ENCODE measurements at places on chromosomes 11 and 22.

- DNase-seq: no peak
Observed at GRCh38 chr11:14275076-14275475, 83.9 kb downstream of the RRAS2 start.

DNA sequence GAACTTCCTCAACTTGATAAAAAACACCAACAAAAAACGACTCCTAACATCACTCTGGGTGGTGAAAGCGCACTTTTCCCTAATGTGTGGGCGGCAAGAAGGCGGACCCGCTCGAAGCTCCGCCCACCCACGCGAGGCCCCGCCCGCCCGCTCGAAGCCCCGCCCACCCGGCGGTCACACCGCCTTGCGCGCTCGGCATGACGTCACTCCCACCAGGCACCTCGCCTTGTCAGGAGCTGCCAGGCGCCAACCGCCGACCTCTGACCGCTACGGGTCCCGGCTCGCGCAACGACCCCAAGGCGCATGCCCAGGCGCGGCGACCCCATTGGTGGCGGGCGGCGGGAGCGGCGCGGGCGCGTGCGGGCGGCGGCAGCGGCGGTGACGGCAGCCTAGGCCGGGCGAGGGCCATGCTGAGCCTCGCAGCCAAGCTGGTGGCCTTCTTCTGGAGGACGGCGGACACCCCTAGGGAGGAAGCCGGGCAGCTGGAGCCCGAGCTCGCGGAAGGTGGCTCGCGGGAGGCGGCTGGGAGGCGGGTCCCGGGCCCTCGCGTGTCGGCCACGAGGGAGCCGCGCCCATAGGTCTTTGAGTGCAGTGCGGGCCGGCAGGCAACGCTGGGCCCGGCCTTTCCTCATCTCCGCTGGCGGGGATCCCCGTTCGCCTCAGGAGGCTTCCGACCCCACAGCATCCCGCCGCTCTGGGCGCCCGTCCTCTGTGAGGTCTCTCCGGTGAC lies at the start of gene MOV10L1:
Gene MOV10L1, plus strand, starts transcription at position 325 of the 730 bp plus-strand sequence. Its CDS starts 83 bp downstream, at position 408.
- no peak for DNase-seq

DNA sequence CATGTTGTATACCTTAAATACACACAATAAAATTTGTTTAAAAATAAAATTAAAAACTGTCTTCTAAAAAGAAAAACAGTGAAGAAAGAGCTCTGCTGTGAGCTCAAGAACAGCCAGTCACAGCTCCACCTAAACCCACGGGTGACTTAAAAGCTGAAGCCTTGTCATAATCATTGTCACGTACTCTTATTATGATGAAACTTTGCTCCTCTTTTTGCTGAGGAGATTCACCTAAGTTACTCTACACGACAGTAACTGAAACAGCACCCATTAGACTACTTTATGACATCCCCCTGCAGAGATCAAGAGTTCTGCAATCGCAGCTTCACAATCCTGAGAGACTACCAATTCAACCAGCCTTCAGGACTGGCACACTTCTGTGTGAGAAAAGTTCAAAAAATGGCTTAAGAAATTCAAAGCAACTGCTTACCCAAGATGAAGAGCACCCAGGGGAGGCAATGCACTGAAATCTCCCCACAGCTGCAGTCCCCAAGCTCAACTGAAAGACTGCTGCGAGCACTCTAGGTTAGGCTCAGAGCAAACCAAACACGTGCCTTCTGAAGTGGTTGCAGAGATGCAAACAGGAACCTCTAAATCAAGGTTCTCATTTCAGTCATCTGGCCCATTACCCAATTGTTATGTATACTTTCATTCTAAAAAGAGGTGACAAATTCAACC lies at the start of gene JAML:
Gene JAML, minus strand, starts transcription at position 501 of the 678 bp plus-strand sequence. CDS start 10,145 bp downstream, outside the sequence.
- DNase-seq: peak; percentile 28

DNA sequence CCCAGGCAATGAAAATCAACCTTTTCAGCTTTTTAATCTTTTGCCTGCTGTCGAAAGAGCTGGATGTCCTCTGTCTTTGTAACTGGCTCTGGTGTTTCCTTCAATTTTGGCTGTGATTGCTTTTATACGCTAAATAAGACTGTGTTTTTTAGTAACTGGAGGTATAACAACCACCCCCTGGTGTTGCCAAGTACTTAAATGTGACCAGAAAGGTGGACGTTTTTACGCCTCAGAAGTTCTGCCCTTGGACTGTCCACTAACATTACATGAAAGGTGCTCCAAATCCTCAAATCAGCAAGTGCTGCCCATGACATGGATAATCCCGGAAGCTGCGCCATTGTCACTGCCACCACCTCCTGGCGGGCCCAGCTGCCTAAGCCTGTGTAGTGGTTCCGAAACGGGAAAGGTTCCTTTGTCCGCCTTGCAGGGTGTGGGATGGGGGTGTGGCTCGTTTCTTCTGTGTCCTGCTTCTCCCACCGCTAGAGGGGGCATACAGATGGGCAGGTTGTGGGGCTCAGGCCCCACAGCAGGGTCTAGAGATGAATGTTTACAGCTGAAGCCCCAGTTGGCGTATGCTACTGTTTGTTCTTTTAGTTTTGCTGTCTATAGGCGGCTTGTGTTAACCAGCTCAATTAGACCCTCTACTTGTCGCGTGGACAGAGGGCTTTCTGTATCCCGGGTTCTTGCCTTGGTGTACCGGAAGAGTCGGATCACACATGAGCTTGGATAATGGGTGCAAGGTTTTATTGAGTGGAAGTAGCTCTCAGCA lies 82.2 kb upstream of the SEPTIN5 start:
- no peak for DNase-seq

GRCh38 chr11:126874831-126875230 lies 125.7 kb downstream of the KIRREL3 start:
- DNase-seq: no peak

GRCh38 chr11:45042560-45042959 lies 91.9 kb upstream of the TP53I11 start:
- no peak for DNase-seq

GRCh38 chr11:66421492-66422205 lies 814 bp downstream of the NPAS4 start:
- peak; percentile 77 for DNase-seq

DNA sequence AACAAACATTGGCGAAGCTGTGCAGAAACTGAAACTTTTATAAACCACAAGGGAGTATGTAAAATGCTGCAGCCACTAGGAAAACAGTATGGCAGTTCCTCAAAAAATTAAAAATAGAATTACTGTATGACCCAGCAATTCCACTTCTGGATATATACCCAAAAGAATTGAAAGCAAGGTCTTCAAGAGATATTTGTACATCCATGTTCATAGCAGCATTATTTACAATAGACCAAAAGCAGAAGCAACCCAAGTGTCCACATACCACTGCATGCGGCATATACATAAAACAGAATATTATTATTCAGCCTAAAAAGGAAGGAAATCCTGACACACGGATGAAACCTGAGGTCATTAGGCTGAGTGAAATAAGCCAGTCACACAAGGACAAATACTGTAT lies 85.8 kb downstream of the RELT start:
- no peak for DNase-seq

DNA sequence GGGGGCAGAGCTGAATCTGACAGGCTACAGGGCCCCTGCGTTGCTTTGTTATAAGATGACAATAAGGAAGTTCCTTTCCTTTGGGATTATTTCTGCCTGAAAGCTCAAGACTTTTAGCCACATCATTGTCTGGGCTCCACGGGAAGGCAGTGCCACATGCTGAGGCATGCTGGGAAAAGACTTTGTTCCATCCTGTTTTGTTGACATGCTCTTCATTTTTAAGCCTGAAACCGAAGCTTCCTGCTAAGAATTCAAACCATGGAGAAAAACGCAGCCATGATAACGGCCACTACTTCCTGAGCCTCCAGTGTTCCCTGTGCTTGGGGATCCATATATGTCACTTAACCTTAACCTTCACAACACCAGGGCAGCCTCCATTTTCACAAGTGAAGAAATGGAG lies 5.5 kb upstream of the TCF20 start:
- DNase-seq: no peak

DNA sequence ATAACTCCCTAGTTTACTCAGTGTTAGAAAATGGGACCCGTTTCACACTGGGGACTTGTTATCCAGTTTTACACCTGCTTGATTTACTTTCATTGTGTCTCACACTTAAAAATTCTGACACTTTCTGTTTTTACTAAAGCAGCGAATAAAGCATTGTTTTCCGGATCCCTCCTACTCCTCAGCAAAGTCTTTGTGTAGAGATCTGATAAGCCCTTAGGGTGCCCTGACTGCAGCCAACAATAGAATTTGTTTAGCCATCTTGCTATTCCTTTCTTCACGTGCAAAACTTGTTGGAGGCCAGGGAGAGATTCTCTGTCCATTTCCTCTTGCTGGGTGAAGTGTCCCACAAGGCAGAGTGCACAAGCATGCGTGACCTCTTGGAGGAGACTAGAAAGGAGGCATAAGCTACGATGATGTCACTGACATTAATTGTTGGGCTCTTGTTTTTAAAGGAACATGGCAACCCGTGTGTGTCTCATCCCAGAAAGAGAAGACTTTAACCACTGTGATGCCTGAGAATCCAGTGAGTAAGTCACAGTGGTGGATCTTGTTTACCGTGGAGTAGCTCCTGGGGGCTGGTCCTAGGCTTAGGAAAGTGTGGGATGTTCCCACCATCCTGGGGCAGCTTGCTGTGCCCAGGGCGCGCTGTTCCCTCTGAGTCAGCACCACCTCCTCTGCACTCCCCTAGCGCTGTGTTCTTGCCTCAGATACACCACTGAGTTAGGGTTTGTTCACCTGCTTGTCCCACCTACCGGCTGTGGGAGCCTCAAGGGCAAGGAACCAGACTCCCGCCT lies 27.7 kb downstream of the MICAL2 start:
- DNase-seq: no peak

DNA sequence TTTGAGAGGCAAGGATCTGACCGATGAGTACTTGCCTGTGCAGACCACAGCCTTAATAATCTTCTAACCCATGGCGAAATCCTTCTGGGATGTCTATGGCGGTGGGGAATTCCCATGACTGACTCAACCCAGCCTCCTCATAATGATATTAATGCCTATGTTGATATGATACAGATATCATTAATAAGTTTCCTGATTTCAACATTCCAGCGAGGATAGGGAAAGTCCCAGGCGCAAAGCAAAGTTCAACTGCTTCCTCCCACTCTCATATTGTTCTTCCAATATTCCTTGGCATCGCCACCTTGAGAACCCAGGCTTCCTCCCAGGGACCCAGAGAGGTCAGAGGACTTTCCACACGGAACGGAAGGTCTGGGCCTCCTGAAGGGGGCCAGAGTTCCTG lies 110.3 kb upstream of the TMEM45B start:
- DNase-seq: no peak

- DNase-seq: no peak
Observed at GRCh38 chr11:8779732-8780131, 97.1 kb downstream of the RPL27A start.

DNA sequence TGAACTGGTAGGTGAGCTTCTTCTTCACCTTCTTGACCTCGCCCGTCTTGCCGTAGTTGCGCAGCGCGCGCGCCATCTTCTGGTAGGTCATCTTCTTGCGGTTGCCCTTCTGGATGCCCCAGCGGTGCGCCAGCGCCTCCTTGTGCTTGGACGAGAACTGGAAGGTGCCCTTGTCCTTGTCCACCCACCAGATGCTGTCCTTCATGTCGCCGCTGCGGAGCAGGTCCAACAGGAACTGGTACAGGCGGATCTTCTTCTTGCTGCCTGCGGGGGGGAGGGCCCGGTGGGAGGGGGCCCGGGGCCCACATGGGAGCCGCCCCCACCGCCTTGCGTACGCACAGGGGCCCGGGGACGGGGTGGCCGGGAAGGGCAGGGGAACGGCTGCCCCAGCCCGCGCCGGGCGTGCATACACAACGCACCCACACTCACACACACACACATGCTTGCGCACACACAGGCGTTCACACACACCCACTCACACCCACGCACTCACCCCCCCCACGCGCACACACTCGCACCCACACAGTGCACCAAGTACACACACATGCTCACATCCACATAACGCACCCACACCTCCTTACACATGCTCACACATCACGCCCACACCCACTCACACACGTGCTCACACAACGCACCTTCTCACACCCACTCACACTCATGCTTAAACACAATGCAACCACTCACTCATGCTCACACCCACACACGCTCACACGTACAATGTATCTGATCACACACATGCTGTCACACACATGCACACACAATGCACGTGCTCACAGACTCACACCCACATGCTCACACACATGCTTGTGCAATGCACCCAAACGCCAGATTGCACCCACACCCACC lies 3.0 kb upstream of the MYBPC3 start:
- no peak for DNase-seq

DNA sequence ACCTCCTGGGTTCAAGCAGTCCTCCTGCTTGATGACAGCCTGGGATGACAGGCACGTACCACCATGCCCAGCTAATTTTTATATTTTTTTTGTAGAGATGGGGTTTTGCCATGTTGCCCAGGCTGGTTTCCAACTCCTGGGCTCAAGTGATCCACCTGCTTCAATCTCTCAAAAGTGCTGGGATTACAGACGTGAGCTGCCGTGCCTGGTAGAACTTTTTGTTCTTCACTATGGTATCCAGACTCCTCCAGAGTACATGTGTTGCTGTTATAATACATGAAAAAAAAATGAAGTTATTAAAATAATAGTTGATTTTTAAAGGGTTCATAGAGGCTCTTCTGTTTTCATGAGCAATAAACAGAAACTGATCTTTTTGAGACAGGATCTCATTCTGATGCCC lies 29.6 kb downstream of the ZNF143 start:
- DNase-seq: no peak

DNA sequence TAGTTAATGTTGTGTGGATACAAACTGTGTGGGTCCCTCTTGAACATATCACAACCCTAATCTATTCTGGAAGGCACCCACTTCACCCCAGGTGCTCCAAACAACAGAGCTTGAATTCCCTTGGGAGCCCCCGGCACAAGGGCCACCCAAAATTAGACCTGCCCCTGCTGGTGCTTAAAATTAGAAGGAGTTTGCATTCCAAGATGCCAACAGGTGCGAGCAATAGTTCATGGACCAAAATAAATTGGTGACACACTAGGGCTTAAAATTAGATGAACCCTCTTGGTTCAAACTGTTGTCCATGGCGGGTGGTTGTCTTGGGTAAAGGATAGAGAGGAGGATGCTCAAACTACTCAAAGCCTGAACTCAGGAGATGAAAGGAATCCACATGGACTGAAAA lies 291.5 kb downstream of the MN1 start:
- no peak for DNase-seq

DNA sequence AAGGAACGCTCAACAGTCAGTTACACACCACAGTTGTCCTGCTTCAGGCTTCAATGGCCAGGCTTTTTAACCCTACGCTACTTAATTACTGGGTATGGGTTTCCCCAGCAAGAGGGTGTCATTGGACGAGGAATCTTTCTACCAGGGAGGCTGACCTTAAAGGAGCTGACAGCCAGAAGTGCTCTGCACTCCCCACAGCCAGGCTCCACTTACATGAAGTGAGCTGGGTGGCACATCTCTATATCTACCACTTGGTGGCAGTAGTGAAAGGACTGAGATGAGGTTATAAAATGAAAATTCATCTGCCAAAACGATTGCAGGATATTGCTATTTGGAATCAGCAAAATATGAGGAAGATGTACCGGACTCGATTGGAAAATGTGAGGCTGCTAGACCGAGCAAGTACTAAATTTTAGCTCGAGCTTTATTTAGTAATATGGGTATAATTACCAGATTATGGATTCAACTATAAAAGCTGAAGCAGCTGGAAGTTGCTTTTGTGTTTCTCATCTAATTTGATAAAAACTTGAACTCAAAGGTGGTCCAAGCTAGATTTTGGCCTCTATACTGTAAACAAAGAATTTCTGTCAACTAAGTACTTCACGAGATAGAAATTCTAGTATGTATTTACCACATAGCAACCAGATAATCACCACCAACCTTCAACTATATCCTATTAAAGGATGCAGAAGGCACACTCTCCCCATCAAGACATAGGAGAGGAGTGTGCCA lies 53.9 kb upstream of the CEP126 start:
- no peak for DNase-seq

- DNase-seq: no peak
Observed at GRCh38 chr11:21121991-21122390, 452.6 kb downstream of the NELL1 start.

GRCh38 chr11:1049431-1049891 lies 12.9 kb upstream of the MUC6 start:
- no peak for DNase-seq

Data from activated T-helper 1 cell treated with anti-CD3 and anti-CD28 coated beads, Interleukin-2, amount 50 U/mL, for 16 hours (primary cell).